ENCODE measurements at places on chromosomes 3 and 15.

GRCh38 chr15:70636540-70637165 lies 126.7 kb downstream of the UACA start:
- no peak for DNase-seq

DNA sequence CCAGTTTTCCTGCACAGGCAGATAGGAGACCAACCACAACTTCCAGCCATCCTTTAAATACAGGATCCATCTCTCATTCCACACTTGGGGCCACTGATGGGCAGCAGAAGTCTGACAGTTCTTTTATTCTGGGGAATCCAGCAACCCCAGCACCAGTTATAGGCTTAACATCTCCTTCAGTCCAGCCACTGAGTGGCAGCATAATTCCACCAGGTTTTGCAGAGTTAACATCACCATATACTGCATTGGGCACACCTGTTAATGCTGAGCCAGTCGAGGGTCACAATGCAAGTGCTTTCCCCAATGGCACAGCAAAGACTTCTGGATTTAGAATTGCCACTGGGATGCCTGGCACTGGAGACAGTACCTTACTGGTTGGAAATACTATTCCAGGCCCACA lies 2.9 kb downstream of the NPAP1 start:
- no peak for DNase-seq

- DNase-seq = no peak
Observed at GRCh38 chr3:37605572-37606153, 256.0 kb upstream of the CTDSPL start.

DNA sequence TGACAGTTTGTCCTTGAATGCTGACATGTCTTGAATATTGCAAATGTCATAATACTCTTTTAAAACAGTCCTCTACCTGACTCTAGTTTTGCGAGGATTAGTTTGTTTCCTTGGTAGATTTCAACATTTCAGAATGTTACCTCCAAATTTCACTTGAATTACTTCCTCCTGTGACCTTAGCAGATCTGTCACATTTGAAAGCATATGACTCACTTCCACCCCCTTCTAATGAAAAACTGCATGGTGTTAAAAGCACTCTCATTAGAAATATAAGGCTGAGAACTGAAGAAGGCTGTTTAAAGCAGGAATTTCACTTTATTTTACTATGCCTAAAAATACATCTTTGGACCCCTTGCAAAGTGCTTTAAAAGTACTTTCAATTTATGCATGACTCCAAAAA lies 598.7 kb upstream of the TGFBR2 start:
- no peak for DNase-seq

DNA sequence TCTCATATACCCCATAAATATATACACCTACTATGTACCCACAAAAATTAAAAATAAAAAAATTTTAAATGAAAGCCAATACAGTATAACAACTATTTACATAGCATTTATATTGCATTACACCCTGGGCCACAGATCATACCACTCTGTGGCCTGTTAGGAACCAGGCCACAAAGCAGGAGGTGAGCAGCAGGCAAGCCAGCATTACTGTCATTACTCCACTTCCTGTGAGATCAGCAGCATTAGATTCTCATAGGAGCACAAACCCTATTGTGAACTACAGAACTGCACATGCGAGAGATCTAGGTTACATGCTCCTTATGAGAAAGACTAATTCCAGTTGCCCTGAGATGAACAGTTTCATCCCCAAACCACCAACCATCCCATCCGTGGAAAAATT lies 17.4 kb downstream of the FILIP1L start:
- DNase-seq = no peak

- no peak for DNase-seq
Observed at GRCh38 chr3:126151562-126152302, 28.7 kb downstream of the ALDH1L1 start.

DNA sequence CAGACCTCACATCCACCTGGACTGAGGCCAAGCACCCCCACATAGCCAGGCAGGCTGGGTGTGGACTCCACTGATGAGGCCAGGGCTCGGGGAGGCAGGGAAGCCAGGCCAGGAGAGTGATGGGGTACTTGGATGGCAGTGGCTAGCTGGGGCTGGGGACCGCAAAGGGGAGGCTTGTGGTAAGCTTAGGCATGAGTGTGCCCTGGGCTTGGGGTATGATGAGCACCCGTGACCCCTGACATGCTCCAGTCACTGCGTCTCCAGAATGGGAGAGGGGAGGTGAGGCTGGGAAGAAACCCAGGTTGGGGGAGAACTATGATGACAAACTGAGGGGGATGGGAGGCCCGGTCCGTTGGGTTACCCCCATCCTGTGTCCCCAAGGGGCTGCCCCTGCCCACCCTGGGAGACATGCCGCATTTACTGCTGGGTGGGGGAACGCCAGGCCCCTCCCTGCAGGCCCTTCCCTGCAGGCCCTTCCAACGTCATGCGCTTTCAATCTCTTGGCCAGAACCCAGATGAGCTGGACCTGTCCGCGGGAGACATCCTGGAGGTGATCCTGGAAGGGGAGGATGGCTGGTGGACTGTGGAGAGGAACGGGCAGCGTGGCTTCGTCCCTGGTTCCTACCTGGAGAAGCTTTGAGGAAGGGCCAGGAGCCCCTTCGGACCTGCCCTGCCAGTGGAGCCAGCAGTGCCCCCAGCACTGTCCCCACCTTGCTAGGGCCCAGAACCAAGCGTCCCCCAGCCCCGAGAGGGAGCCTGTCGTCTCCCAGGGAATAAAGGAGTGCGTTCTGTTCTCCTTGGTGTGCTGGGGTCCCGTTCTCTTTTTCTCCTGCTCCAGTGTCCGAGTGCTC lies 34.1 kb downstream of the TSPAN3 start:
- no peak for DNase-seq

- no peak for DNase-seq
Observed at GRCh38 chr3:52015438-52016228, 19.9 kb upstream of the RPL29 start.

- no peak for DNase-seq
Observed at GRCh38 chr3:9884555-9885165, 4.6 kb upstream of the CIDEC start.

GRCh38 chr3:3516996-3517395 lies 282.2 kb upstream of the LRRN1 start:
- DNase-seq = no peak

DNA sequence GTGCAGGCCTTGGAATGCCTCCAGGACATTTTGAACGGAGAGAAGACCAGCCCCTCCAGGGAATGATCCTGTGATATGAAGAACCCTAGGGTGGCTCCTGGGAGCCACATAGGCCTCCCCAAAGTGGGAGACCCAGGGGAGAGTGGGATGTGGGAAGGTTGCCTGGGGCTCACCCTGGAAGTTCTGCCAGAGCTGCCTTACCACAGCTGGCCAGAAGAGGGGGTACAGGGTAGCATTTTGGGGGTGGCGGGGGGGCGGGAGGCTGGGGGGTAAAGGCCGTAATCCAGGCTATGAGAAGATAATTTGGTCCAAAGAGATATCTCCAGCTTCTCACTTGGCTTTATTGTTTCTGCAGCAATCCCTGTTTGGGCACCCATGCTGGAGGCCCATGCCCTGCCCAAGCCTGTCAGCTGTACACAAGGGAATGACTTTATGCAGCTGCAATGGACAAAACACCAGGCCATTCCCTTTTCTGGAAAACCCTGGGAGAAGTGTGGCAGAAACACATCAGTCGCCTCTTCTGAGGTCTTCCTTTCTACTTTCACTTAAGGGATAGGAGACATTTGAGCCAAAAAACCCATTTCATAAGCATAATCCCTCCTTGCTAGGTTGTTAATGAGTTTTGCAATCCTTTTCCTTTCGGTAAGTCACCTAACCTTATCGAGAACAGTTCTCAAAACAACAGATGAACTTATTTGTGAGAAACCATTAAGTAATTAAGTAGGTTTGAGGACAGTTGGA lies 11.0 kb upstream of the MUSTN1 start:
- DNase-seq = no peak

GRCh38 chr15:98276018-98276417 lies 315.5 kb downstream of the ARRDC4 start:
- DNase-seq = no peak

GRCh38 chr3:140395134-140396075 lies 282.5 kb upstream of the TRIM42 start:
- no peak for DNase-seq

GRCh38 chr3:148221303-148221702 lies 476.4 kb upstream of the AGTR1 start:
- DNase-seq = no peak

GRCh38 chr3:197368821-197369220 lies 70.4 kb upstream of the DLG1 start:
- DNase-seq = no peak

DNA sequence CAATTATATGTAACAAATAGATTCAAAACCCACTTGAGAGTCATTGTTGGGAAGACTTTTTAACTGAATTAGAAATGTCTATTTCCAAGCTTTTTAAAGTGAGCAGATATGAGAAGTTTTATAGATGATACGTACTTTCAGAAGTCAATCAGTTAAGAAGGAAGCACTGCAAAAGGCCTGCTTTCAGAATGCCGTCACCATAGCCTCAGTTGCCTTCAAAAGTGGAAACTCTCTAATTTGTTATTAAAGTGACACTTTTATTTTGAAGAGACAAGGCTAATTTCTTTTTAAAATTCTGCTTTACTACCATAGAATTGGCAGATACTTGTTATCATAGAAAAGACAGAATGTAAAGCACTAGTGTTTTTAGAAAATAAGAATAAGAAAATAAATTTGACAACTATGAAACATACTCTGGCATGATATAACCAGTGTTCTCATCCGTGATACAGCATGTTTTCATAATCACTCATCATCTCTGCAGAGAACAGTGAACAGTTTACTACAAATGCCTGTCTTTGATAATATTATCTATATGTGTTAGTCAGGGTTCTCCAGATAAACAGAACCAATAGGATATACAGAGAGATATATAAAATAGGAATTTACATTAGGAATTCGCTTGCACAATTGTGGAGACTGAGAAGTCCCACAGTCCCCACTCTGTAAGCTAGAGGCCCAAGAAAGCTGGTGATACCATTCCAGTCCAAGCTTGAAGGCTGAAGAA lies 7.0 kb upstream of the PLD1 start:
- no peak for DNase-seq

- DNase-seq = no peak
Observed at GRCh38 chr3:44020143-44020542, 221.5 kb upstream of the TOPAZ1 start.

DNA sequence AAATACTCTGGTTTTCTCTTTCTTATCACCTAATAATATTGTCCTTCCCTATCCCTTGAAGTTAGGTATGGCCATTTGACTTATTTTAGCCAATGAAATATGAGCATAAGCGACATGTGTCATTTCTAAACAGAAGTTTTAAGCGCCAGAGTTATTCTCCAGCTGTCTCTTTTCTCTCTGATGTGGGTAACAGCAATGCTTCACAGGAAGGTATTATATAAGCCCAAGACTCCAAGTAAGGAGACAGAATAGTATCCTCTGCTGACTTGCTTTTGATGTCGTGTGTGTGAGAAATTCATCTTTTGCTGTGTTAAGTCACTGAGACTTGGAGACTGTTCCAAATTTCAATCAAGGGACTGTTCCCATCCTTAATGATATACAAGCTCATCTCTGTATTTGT lies 224.6 kb upstream of the NECTIN3 start:
- no peak for DNase-seq

GRCh38 chr3:54574906-54575617 lies 352.8 kb downstream of the LRTM1 start:
- DNase-seq = no peak

DNA sequence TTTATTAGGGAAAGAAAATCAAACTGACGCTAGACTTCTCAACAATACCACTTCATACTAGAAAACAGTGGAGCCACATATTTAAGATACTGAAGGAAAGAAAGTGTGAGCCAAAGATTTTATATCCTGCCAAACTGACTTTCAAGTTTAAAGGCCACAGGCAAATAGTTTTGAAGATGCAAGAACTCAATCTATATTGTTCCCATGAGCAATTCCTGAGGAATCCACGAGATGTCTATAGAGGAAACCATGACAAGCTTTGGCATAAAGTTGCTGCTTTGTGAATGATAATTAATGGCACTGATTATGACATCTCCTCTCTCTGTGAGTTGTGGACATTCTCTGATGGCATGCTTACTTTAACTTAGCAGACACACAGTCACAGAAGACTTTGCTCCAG lies 276.1 kb upstream of the GOLGA6L4 start:
- no peak for DNase-seq

- DNase-seq = no peak
Observed at GRCh38 chr3:136055491-136055890, 90.0 kb downstream of the PPP2R3A start.

DNA sequence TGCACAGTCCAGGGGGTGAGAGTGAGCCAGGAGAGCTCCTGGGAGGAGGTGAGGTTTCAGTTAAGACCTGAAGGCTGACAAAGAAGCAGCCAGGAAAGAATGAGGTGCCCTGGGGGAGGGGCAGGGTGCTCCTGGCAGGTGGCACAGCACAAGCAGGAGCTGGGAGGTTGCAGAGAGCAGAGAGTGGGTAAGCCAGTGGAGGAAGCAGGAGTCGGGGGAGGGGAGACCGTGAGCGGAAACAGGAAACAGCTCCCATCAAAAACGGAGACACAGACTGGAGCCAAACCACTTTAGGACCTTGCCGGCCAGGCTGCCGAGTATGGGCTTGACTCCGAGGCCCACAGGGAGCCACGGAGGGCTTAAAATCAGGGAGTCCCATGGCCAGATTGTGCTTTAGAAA lies 12.1 kb upstream of the FBLN2 start:
- DNase-seq = no peak

GRCh38 chr3:12818273-12818672 lies 21.8 kb downstream of the CAND2 start:
- DNase-seq = no peak

DNA sequence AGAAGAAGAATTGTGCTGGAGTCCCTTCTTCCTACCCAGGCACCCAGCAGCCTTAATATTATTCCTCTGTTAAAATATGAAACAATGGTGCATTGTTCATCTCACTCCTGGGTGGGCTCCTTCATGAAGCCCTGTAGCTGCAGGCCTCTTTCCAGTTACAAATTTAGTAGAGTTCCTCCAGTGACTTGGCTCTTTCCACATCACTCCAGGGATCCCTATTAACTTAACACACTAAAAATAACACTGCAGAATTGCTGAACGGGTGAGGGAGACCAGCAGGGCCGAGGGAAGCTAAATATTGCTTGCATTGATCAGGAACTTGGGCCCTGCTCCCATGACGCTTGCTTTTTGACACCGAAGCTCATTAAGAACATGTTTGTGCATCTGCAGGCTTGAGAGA lies 142.3 kb downstream of the PDCD6IP start:
- no peak for DNase-seq

DNA sequence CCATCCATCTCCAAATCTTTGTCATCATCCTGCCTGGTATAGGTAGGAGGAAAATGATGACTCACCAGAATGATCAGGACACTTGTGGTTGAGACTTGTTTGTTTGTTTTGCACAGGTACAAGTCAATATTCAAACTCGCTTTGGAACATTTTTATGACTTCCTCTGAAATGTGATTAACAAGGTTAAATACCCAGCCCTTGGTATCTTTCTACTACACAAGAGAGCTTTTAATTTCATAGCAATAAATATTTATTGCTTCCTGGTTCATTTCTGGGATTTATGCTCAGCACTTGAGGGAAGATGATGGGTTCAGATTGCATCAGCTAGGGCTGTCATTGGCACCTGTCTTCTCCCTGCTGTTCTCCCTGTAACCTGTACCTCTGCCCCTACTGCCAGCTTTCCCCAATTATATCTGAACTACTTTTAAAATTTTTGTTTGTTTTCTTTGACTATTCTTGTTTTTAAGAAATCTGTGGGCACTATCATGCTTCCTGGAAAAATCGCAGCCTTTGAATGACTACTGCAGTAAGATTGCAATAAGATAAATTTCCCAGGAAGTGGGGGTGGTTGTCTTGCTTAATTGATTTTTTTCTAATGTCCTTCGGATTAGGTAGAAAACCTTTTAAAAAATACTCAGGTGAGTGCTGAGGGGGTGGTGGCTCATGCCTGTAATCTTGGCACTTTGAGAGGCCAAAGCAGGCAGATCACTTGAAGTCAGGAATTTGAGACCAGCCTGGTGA lies 24.3 kb upstream of the GCNT3 start:
- DNase-seq = no peak

Measured in GM12864 (cell line).